ENCODE measurements at places on chromosomes 13 and 19.
A peak's percentile ranks its signal among the peaks of the same experiment; 100 is the strongest.

DNA sequence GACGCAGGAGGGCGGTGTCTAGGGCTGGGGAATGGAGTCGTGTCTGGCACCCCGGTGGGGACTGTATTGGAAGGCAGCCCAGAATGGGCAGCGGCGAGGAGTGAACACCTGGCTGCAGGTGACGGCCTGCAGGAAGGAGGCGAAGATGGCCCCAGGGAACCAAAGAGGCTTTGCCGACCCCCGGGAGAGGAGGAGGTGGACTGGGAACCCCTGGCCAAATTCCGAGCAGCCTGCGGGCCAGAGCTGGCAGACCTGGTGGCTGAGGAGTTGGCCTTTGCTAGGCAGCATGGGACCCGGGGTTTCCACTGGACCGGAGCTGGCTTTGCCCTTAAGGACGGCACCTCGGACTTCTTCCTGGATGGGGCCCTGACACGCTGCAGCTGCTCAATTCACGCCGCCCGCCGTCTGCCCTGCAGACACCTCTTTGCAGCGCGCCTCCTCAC is 25.9 kb downstream of the ZSWIM9 start:
- no peak for DNase-seq

DNA sequence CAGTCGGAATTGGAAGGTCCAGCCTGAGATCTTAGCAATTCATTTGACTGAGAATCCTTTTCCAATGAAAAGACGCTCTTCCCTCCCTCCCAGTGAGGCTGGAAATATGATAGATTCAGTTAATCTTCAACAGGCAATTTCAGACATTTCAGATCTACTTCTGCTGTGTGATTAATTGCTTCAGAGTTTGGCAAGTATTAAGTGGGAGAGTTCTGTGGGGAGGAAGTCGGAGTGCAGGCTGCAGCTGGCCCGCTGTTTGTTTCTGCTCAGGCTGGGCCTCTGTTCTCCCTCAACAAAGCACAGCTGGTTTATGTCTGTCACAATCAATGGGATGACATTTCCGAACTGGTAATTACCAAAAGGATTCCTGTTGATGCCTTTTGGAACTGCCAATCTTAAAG is 178.2 kb downstream of the NDFIP2 start:
- DNase-seq, result peak; percentile 6

DNA sequence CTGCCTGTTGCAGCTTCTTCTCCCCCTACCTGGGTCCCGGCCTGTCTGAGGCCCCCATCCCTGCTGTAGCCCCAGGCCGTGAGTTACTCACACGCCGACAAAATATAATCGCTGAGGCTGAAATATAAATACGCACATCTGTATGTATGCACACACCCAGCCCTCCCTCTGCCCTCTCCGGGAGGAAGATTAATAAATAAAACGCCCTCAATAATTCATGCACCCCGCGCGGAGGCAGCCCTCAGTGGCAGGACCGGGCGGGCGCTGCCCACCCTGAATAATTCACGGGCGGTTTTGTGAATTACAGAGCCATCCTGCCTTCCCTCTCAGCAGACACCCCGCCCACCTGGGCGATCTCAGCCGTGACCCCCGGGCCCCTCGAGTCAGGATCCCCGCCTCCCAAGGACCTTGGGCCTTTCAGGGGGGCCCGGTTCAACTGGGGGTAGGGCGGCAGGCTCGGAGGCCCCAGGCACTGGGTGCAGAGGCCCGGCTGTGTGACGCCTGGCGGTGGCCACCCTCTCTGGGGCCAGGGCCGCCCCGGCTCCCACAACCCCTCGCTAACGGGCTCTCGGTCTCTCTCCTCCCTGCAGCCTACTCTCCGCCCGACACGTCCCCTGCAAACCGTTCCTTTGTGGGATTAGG is 24.2 kb downstream of the SMIM24 start:
- DNase-seq, result no peak

DNA sequence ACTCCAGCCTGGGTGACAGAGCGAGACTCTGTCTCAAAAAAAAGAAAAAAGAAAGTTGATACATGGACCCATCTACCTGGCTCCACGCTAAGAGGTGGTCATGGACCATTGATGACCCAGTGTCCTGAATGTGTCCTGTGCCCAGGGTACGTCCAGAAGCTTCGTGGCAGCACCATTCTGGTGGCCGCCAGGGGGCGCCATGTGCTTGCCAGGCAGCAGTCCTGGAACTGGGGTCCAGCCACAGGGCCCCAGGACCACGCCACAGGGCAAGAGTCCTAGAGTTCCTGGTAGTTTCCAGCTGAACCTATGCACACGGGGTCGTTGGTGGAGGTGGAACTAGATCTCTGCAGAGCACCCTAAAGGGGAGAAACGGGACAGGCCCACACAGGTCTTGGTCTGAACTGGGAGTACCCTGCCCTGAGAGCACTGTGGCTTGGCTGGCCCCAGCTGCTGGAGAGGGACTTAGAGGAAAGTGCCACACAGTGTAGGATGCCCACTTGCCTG is 19.9 kb upstream of the FBXO27 start:
- peak; percentile 20 for DNase-seq

DNA sequence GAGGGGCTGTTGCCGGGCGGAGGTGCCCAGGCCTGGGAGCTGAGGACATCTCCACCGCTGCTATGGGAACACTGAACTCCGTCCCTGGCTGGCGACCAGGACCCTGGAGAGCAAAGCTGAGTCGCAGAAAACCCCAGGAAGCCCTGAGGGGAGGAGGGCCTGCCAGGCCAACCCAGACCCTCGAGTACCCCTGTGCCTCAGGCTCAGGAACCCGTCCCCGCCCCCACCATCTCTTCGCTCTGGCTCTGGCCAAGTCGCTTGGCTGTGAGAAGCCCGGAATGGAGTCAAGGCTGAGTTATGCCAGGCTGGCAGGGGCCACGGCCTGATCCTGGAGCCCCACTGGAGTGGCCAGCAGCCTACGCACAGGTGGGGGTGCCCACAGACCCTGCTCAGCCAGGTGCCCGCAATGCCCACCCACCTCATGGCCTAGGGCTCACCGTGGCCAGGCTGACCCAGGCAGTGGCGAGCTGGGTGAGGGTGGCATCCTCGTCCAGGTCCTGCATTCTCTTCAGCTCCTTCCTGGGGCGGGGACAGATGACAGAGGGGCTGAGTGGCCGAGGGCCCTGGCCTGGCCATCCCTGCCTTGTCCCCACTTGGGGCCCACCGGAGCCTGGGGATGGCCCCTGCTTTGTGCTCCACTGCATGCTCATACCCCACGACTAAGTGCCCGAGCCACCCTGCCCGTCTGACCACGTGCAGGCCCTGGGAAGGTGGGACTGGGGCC is 8.5 kb upstream of the CERS1 start:
- DNase-seq, result peak; percentile 6

DNA sequence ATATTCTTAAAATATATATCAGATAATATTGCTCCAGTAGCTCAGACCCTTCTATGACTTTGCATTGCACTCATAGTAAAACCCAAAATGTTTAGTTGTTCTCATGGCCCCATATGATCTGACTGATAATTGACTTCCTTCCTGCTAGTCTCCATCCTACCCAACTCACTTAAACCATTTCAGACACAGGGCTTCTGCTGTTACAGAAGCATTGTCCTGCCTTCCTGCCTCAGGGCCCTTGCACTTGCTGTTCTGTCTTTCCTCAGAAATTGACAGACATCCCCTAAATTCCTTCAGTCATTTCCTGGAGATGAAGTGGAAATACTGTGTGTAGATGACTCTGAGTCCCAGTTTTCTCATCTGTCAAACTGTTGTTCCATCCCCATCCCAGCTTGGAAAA is 19.7 kb downstream of the FBXL12 start:
- DNase-seq, result no peak

DNA sequence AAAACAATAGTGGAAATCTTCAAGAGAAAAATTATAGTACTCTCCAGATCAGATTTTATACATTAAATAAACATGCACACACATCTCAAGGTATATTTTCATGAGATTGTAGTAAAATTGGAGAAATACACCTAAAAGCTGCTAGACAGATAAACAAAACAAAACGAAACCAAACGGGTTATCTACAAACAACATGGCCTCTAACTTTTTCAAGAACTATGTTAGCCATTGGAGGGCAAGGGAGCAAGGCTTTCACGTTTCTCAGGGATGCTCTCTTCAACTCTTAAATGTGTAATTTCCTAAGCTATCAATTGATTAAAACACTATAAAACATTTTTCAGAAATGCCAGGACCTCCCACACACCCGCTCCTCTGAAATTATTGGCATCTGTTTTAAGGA is 1262.4 kb upstream of the PCDH20 start:
- DNase-seq, result no peak

- DNase-seq, result no peak
Observed at GRCh38 chr13:44219577-44220548, 153.8 kb upstream of the SERP2 start.

DNA sequence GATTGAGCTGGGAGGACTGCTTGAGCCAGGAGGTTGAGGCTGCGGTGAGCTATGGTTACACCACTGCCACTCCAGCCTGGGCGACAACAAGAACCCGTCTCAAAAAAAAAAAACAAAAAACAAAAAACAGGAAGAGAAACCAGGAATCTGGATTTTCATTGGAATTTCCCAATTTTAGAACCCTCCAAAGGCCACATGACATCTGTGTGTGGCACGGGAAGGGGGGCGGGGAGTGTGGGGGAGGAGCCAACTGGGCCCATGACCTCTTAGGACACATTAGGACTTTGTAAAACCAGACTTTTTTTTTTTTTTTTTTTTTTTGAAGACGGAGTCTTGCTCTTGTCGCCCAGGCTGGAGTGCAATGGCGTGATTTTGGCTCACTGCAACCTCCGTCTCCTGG is 21.2 kb upstream of the MYDGF start:
- no peak for DNase-seq

All from caudate nucleus (tissue), 63 donors.